ENCODE measurements at places on chromosomes 6 and 20.

GRCh38 chr6:44642870-44643522, 255.5 kb downstream of the CDC5L start:
- no peak for DNase-seq

DNA sequence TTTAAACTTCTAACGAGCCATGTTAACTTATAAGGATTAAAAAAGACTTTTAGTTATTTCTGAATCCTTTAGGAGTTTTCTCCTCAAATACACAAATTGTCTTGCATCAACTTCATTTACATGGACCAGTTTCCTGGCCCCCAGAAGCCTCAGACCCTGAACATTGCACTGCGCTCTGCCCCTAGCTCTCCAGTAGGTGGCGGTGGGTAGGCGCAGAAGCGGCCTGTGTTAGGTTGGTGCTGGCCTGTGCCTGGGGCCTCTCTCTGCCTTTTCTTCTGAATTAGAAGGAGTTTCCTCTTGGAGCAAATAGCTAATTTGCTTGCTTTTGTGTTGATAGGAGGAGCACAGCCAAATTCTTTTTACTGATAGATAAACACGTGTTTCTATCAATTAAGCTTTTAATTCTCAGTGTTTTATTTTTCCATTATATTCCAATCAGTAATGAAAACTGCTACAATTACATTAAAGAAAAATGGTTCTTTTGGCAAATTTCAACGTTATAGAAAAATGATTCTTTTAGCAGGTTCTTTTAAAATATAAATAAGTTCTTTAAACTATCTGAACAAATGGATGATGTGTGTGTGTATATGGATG, 44.4 kb downstream of the DTD1 start:
- peak; percentile 84 for DNase-seq

DNA sequence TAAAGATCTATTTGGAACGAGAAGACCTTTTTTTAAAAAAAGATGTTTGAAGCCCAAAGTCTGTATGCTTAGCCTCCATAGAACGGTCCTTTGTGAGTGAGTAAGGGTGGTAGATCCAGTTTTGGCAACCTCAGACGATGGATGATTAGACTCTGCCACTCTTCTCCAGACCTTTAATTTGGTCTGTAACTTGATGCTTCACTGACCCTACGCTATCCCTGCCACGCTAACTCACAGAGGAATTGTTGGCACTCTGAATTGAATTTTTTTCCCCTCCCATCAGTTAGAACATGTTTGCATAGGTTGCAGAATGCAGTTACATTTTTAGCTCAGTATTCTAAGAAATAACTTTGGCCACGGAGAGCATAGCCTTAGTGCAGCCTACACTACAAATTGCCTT, 15.8 kb upstream of the DEK start:
- DNase-seq = no peak

DNA sequence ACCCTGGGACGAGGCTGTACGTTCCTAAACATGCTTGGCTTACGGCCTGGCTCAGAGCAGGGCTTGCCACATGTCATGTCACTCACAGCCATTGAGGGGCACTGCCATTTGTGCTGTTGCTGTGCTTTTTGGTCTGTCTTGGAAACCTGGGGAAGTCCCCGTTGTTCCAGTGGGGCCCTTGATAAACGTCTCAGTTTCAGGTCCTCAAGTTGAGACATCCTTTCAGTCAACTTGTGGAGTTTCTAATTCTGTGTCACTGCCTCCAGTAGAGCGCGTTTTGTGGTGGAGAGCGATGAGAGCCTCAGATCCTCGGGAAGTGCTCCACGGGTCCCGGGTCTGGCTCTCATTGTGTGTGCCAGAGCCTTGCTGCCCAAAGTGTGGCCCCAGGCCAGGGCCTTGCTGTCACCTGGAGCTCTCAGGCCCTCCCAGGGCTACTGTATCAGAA, 43.0 kb upstream of the CCR6 start:
- DNase-seq = no peak

- no peak for DNase-seq
Observed at GRCh38 chr6:148466158-148466557, 123.5 kb downstream of the SASH1 start.

- DNase-seq = no peak
Observed at GRCh38 chr6:106161893-106162292, 75.8 kb downstream of the PRDM1 start.

DNA sequence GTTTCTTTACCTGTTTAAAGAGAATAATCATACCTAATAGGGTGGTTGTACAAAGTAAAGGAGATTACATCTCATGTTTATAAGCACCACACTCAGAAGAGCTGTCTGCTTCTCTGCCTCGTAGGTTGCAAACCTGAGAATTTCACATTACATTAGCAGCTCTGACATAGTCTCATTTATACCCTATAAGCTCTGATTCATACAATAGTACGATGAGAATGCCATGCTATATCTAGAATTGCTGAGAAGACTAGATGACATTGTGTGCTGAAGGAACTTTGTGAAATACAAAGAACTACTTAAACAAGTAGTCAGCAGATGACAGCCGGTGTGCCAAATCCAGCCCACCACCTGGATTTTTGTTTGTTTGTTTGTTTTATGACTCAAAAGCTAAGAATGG, 121.2 kb downstream of the ADAT2 start:
- DNase-seq = no peak
